ENCODE measurements at places on chromosomes 11 and 22.

DNA sequence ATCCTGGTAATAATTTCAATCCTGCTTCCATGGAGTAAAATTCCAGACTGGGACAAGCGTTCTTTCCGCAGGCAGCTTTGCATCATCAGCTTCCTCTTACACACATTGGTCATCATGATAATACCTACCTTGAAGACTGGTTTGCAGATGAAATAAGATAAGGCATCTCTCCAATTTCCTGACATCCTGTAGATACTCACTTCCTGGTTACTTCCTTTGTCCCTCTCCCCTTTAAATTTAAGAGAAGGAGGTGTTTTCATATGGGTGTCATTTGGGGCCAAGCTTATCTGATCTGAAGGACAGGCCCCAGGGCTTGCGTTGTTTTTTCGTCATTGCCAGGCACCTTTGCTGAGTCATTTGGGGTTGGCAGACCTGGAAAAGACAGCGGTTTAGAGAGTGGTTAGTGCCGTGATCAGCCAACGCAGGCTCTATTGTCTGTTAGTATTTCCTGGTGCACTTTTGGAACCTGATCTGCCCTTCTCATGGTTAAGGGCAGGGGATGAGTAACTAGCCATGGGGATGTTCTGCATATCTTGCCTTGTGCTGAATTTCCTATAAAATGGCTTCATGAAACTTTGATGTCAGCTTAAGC lies 24.1 kb downstream of the GRAMD1B start:
- DNase-seq = peak; percentile 46

GRCh38 chr22:49783036-49783746 lies 44.5 kb downstream of the BRD1 start:
- DNase-seq = no peak

DNA sequence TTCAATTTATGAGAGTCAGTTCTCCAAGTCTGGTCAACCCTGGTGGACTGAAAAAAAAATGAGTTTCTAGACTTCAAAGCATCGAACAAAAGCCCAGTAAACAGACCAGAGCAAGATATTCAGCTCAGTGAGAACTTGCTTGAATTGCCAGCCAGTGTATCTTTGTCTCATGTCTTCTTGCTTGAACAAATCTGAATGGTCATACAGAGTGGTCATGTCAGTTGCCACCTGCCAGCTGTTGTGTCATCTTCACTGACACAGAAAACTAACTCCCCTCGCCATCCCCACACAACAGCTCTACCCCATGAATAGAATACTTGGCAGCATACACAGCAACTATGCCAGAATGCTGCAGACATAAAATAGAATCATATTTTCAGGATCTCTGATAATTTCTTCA lies 27.5 kb upstream of the CALCB start:
- no peak for DNase-seq

DNA sequence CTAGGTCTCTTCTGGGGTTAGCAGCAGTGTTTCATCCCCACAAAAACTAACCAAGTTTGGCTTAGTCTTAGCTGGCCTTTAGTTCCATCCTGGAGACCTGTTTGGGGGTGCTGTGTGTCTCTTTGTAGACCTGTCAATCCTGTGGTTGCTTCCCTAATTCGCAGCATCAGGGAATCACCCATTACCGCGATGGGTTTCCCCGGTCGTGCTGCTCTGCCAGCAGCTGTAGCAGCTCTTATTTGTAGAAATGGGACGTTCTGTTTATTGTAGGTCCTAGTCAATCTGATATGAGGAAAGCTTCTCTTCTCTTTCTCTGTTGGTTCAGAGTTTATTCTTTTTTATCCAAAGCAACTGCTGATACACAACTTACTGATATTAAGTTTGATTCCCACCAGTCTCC lies 91.6 kb downstream of the CECR2 start:
- DNase-seq = no peak

- no peak for DNase-seq
These were observed 38.3 kb upstream of the TH start for GRCh38 chr11:2209900-2210321.

GRCh38 chr22:24994070-24994763 lies 41.7 kb downstream of the KIAA1671 start:
- DNase-seq = no peak

- DNase-seq = no peak
These were observed 706 bp upstream of the CXCR5 start for GRCh38 chr11:118883004-118883367.

GRCh38 chr11:94948070-94948617 lies 25.2 kb downstream of the CWC15 start:
- DNase-seq = peak; percentile 85

DNA sequence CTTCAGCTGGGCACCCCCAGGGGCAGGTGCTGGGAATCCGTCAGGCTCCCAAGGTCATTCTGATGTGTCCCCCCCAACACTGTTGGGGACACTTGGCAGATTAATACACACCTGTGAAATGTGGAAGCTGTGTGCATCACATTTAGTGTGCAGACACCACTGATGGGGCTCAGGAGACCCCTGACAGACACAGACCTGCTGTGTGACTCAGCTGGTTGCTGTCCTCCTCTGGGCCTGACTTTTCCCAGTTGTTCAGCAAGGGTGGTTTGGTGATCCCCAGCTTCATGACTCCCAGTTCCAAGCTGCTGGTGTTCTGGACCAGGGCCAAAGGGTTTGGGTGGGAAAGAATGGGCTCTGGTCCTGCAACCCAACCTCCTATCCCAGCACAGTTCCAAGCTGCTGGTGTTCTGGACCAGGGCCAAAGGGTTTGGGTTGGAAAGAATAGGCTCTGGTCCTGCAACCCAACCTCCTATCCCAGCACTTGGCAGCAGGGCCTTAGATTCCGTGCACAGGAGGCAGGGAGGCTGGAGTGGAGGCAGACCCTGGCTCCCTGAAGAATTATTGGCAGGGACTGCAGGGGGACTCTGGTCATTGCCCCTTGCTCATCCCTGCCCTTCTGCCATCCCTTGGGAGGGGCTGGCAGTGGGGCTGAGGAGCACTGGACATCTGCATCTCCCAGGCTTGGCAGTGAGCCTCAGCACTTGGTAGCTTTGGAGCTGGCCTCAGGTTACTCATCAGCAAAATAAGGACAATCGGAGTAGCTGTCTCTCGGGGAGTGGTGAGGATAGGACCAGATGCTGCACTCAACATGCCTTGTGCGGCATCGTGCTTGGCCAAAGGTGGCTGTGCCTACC lies 8.4 kb upstream of the OMP start:
- no peak for DNase-seq

DNA sequence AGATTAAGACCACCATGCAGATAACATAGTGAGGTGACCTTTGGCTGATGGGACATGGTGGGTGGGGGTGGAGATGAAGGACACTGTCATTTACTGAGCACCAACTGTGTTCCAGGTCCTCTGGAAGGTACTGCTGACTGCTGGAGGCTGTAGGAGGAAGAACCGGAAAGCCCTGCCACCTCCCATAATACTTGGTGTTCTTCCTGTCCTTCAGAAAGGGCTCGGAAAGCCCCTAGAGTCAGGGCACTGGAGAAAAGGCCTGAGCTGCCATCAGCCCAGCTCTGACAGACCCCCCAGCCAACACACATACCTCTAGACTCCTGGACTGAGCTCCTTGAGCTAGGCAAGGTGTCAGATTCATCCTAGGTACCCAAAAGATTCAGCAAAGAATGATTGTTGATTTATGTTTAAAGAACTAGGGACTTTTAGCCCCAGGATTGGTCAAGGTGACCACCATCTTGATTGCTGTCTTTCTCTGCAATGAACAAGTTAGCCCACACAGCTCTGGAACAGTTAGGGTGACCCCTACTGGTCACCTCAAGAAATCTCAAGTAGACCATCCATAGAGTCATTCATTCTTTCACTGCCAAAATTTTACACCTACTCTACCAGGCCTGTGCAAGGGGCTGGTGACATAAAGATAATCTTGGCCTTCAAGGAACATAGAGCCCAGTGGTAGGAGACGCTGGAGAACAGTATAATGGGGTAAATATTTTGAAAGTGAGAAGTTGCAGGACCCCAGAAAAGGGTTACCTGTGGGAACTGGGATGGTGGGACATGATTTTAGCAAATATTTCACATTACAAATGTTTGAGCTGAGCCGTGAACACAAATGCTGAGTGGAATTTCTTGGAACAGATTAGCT lies 39.4 kb downstream of the IRAG1 start:
- DNase-seq = peak; percentile 72

DNA sequence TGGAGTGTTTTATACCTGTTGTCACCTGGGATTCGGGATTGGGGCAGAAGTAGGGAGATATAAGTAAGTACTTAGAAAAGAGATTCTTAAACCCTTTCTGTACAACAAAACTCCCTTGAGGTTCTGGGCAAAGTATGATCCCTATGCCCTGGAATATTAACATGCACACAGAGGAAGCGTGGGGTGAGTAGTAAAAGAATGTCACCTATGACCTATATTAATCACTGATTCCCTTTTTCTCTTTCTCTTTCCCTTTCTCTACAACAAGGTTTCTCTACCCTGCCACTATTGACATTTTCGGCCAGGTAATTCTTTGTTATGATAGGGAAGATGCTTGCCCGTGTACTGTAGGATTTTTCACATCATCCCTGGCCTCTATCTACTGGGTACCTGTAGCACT lies 209.7 kb upstream of the PLET1 start:
- DNase-seq = no peak

DNA sequence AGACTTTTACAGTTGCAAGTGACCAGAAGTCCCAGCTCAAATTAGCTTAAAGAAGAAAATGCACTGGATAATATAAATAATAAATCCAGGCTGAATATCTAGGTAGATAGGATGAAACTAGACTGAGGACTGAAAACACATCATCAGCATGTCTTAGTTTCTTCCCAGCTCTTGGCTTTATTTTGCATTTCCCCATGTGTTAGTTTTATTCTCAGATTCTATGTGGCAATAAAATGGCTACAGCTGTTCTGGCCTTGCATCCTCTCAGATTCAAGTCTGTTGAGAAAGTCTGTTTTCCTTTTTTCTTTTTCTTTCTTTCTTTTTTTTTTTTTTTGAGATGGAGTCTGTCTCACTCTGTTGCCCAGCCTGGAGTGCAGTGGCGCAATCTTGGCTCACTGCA lies 22.6 kb upstream of the CAT start:
- no peak for DNase-seq

DNA sequence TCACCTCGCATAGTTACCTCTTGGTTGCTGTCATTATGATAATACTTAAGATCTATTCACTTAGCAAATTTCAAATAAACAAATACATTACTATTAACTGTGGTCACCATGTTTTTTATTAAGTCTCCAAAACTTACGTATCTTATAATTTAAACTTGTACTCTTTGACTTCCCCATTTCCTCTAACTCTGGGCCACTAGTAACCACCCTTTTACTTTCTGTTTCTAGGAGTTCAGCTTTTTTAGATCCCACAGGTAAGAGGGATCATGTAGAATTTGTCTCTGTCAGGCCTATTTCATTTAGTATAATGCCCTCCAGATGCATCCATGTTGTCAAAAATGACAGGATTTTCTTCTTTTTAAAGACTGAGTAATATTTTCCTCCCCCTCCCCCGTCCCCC lies 212.4 kb upstream of the C11orf87 start:
- DNase-seq = no peak

DNA sequence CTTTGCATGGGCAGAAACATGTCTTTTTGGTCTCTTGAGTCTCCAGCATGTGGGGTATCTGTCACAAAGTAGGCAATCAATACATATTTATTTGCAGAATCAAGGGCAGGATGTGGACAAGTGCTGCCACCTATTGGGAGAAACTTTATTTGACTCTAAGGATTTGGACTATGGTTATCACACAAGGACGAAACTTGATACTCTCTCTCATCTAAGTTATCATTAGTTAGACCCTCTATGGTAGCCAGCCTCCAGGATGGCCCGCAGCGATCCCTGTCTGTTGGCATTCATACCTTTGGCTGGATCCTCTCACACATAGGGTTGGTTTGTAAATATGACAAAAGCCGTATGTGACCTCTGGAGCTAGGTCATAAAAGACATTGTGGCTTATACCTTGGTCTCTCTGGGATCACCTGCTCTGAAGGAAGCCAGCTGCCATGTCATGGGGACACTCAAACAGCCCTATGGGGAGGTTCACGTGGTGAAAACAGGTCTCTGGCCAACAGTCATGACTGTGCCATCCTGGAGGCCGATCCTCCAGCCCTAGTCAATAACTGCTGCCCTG lies 1.1 kb upstream of the FBXO7 start:
- DNase-seq = peak; percentile 74

- DNase-seq = peak; percentile 58
These were observed 804 bp upstream of the CREBZF start for GRCh38 chr11:85665733-85666132.

DNA sequence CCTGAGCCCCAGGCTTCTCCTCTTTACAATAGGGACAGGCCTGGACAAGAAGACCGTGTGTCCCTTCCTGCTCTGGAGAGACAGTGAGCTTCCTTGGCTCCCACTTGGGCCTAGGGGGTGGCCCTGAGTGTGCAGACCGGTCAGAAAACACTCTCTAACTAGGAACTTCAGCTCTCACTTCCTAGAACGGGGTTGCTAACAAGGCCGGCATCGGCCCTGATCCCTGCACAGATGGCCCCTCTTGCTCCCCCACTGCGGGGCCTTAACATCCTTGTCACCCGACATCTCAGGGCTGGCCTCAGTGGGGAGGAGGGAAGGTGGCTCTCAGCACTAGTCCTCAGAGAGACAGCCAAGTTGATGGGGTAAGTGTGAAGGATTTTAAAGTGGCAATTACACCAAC lies 406.9 kb downstream of the CTTN start:
- no peak for DNase-seq

GRCh38 chr22:21728270-21728669 lies 7.3 kb downstream of the YPEL1 start:
- DNase-seq = no peak

GRCh38 chr11:43278193-43278956 lies 33.4 kb upstream of the API5 start:
- DNase-seq = peak; percentile 53

GRCh38 chr22:43244803-43245527 lies 58.0 kb upstream of the TTLL12 start:
- DNase-seq = no peak

DNA sequence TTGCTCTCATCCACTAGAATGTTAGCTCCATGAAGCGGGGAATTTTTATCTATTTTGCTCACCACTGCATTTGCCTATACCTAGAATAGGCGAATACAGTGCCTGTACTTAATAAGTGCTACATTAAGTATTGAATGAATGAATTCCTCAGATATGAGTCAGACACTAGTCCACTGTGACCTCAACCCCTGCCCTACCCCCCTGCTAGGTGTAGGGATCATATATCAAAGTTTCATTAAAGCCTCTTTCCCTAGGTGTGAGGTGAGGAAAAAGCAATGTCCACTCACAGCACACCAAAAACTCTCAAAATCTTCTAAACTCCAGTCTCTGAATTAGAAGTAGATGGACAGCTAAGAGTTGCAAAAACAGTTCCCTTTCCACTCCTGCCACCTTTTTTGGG lies 9.8 kb upstream of the PSMA1 start:
- no peak for DNase-seq

DNA sequence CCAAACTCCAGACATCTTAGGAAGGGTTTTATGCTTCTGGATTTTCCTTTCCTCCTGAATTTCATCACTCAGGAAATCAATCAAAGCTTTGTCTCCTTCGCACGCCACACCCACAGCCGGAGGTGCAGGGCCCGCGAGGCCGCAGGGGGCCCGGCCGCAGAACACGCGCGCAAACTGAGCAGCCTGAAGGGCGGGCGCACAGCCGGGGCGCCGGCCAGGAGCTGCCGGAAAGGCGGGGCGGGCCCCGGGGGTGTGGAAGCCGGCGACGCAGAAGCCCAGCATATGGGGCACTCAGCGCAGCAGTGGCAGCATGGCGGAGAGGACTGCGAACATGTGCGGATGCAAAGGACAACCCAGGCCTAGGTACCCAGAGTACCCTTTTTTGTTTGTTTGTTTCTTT lies 33.1 kb upstream of the SPTBN2 start:
- DNase-seq = no peak

GRCh38 chr11:111526501-111526900 lies 11.9 kb downstream of the HOATZ start:
- peak; percentile 46 for DNase-seq

Measured in astrocyte of the hippocampus (primary cell).